GF-D8 (cell line): ENCODE measurements at places on chromosomes 5 and 9.

DNA sequence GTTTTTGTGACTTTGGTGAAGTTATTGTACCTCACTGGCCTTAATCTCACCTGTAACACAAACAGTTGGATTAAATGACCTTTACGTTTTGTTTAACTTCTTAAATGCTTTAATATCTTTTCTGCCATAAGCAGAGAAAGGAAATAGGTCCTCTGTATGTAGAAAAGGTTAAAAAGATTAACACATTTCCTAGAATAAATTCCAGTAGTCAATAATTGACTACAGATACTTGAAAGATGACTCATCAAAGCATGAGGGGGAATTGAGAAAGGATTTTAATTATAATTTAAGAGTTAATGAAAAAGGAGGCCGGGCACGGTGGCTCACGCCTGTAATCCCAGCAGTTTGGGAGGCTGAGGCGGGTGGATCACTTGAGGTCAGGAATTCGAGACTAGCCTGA lies 35.8 kb upstream of the CMYA5 start:
- no peak for DNase-seq

DNA sequence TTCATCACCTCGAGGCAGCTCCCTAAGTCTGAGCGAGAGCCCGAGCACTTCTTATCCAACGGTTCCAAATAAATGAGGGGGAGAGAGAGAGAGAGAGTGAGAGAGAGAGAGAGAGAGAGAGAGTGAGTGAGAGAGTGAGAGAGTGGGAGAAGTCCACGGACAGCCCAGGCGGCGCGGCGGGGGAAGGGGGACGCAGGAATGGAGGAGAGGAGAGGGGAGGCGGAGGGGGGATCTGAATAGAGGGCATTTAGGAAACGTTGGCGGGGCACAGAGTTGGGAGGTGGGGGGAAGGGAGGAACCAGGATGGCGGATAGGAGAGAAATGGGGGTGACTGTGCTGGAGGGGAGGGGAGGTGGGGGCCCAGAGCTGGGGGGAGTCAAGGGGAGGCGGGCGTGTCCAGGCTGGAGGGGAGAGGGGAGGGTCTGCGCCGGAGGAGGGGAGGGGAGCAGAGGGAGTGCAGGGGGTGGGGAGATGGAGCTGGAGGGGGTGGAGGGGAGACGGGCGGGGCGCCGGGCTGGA lies 398 bp upstream of the BASP1 start:
- no peak for DNase-seq

DNA sequence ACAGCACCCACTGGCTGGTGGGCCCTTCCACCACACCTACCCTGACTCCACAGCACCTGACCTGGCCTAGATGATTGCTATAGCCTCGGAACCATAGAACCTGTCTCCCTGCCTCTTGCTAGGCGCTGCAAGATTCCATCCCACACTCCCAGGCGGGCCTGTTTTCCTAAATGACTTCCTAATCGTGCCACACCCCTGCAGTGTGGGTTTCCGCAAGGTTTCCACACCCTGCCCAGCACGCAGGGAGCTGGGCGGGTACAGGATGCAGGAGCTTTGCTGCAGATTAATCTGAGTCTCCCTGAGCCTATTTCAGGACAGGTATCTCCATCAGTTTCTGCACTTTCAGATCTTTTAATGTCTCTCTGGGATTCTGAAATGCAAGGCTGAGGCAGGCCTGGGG lies 62.9 kb downstream of the SHB start:
- no peak for DNase-seq

GRCh38 chr9:113993838-113994540 lies 84.1 kb downstream of the AMBP start:
- no peak for DNase-seq

GRCh38 chr5:160310140-160310539 lies 2.2 kb downstream of the CCNJL start:
- DNase-seq, result no peak

DNA sequence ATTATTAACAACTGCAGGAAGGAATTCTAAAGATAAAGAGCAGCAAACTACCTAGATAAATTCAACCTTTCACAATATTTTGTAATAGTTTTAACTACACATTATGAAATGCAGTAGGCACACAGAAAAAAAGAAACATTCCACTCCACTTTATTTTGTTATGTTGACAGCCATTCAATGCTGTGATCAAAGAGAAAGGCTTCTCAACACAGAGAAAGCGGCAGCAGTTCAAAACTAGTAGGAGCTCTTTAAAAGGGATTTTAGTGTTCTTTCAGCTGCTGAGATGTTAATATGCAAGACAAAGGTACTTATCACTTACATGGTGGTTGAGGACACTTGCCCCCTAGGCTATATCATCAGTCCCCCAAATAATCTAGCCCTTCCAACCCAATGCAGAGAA lies 11.6 kb downstream of the CEMIP2 start:
- DNase-seq, result no peak

- no peak for DNase-seq
Observed at GRCh38 chr5:78182838-78183237, 111.7 kb downstream of the AP3B1 start.

- DNase-seq, result no peak
Observed at GRCh38 chr5:134161513-134162395, 15.0 kb downstream of the SKP1 start.

DNA sequence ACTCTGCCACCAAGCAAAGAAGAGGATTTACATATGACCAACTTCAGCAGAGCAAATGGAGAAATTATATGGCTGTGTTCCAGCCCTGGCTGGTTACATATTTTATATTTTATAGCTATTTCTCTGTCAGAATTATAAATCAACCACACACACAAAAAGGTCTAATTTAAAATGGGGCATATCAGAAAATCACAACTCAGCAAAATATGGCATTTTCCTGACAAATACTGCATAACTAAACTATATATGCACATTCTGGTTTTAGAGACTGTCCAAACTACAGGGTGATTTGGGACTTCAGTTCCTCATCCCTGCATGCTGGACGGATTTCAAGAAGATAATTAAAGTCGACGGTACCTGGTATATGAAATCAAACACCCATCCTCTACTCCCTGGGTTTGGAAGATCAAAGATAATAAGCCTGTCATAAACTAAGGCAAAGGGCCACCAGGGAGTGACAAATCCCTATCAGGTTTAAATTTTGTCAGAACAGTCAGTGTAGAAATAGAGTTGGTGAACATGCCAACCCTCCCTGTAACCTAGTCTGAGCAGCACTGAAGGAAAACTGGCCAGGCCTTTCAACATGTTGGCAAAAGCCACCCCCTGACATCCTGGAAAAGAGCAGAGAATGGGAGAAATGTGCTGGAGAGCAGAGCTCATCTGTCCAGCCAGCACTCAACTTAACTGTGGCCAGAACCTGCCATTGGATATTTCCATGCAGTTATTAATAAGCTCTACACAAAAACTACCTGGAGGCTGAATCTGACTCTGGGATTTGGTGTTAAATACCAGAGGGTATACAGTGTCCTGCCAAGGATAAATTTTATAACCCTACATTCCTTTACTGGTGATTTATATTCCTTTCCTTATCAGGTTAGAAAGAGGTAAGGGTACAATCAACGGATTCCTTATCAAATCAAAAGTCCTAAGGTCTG lies 235.7 kb downstream of the ENC1 start:
- no peak for DNase-seq

- DNase-seq, result no peak
Observed at GRCh38 chr9:93107151-93107824, 11.3 kb downstream of the CARD19 start.

GRCh38 chr5:173671121-173671949 lies 54.9 kb upstream of the BOD1 start:
- peak; percentile 49 for DNase-seq

- no peak for DNase-seq
Observed at GRCh38 chr5:124979251-124979650, 232.8 kb upstream of the ZNF608 start.

DNA sequence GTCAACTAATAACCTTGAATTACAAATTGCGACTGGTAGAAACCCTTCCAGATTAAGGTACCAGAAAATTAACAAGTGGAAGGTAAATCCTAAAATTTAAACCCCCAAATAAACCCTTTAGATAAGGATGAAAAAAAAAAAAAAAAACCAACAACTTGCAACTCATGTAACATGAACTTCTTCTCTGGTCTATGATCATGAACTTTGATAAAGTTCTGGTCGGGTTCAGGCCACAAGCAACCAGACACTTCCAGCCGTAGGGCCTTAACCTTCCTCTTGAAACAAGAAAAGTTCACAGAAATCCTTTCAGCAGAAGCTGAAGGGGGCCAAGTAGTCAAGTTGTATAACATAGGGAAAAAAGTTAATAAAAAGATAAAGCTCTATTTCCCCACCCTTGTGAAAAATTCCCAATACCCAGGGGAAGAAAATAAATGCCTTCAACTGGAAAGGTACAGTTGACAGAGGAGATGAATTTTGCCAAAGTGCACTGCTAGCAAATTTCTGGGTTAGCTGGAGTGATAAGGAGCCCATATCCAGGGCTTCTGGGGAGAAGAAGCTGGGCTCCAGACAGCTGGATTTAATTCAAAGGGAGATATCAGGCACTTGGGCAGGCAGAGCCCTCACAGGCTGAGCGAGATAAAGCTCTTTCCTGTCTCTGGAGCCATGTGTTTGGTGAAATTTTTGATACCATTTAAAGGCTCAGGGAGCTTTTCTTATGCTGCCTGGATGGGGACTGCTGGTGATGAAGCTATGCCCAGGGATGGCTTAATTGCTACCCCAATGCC lies 234.2 kb upstream of the PANK3 start:
- DNase-seq, result no peak

DNA sequence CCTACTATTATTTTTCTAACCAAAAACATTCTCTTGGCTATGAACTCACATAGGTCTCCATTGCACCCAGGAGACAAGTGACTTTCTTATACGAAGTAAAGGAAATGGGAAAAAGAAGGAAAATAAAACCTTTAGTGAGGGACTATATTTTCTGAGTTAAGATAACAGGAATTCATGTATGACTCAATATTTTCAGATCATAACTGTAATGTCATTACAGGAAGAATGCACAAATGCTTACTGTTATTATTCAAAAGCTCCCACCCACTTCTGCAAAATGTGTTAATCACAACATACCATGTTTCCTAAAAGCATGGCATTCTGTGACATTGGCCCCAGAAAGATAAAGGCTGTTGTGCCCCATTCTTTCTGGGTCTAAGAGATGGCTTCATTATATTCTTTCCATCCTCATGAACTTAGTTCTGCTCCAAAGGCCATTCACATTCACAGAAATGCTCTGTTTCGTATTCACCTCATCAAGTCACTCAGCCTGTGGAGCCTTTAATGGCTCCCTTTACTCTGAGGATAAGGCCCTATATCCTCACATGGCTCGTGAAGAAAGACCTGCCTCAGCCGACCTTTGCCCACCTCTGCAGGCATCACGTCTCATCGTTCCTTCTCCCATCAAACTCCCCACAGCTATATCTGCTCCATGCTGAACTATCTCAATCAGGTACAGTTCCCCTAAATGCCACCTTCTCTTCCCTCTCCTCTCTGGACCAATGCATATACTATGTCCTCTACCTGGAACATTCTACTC lies 77.0 kb downstream of the ABCA1 start:
- no peak for DNase-seq

DNA sequence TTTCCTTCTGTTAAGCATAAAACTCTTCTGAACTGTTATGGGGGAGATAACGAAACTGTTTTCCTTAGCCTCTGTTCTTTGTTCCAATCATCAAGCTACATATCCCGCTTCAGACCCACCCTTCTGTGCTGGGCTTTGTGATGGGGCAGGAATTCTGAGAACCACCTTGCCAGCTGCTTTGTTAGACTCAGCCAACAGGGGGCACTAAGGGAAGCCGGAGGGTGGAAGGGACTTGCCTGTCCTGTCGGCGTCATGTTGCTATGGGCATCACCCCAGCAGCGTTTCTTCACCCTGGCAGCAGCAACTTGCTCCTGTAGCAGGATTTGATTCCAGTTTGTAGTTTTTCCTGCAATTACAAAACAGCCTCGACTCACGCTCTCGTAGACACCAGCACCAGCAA lies 169.1 kb downstream of the CAAP1 start:
- no peak for DNase-seq

- no peak for DNase-seq
Observed at GRCh38 chr5:132413567-132413966, 44.1 kb downstream of the SLC22A5 start.

DNA sequence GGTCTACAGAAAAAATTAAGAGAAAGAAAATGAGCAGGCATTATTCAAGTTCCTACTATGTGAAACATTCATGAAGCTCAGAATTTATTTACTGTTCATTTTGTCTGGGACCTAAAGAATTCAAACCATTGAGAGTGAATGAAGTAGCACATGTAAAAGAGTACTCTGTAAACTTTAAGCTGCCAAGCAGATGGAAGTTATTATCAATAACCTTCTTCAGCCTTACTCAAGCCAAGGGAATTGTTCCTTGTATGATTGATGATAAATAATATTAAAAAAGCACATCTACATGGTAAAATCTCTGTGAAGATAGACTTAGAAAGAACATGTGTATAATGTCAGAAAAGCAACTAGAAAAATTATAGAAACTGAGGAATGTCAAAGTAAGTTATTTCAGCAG lies 17.8 kb upstream of the GLIS3 start:
- DNase-seq, result no peak

- no peak for DNase-seq
Observed at GRCh38 chr9:93207860-93208734, 24.2 kb downstream of the WNK2 start.

DNA sequence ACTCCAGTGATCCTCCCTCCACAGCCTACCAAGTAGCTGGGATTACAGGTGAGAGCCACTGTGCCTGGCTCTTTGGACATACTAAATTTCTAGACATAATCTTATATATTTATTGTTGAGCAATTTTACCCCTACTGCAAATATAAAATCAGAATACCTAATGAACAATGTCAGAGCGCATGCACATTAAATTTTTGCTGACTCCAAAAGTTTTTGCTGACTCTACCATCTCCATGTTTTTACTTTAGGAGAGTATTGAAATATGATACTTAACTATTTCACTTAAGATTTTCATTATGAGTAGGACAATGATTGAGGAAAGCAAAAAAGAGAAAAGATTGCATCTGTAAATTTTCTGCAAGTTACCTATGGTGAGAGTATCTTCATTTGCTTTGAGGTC lies 402.3 kb downstream of the LRRC70 start:
- no peak for DNase-seq

GRCh38 chr5:1088031-1088430 lies 23.8 kb downstream of the SLC12A7 start:
- DNase-seq, result no peak

GRCh38 chr9:27391040-27391895 lies 94.3 kb upstream of the EQTN start:
- DNase-seq, result no peak

- DNase-seq, result no peak
Observed at GRCh38 chr9:75891771-75892215, 1.3 kb downstream of the PCSK5 start.

DNA sequence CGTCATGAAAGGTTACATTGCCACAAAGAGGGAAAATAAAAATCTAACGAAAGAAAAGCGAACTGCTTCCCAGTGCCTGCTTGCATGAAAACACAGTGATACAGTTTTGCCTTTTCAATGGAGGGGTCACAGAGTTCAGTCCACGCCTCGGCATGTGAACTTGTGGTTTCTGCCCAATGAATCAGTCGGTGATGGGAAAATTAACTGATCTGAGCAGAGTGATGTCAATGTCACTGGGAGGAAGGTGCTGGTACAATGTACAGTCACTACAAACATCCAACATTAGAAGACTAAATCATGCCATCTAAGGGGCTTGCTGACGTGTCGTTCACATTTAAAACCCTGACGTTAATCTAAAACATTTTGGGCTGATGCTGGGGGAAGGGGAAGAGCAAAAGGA lies 151.8 kb upstream of the MSX2 start:
- DNase-seq, result no peak
